ENCODE measurements at places on chromosomes 2 and 18.

GRCh38 chr2:88181511-88181910, 11.4 kb downstream of the THNSL2 start:
- DNase-seq, result no peak

DNA sequence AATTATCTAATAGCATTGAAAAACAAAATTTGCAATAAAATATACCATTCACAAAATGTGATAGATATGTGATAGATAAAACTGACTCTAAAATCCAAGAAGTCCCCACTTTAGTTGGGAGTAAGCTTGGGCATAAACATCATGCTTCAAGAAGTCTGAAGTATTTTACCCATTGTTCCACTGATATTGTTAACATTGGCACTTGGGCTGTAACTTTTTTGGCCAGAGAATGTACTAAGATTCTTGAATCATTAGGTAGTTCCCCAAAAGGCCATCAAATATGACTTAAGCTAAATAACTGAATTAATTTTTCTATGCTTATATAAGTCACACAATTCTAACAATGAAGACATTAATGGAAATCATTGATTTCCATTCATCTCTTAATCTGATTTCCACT, 413.6 kb downstream of the CDH2 start:
- DNase-seq, result no peak

DNA sequence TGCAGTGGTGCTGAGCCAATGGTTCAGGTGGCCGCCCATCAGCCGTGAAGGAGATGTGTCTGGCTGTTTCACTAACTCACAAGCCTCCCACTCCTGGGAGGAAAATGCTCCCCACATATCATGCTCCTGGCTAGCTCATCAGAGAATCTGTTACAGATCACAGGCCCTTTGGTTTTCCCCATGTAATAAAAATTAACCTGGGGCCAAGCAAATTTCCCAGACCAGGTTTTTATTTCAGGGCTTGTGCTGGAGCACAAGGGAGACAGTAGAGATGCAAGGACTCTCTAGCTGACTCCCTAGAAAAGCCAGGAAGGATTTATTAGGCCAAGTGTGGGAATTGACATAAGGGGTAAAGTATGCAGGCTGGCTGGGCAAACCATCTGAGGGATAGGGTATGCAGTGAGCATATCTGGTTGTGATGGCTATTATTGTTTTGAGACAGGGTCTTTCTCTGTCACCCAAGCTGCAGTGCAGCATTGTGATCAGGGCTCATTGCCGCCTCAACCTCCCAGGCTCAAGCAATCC, 40.6 kb upstream of the CCBE1 start:
- no peak for DNase-seq

- DNase-seq, result no peak
These were observed at the start of gene ZNF804A for GRCh38 chr2:184598316-184599053. Gene ZNF804A (plus strand): TSS chr2:184598529. CDS start chr2:184598960, 431 bp downstream.

GRCh38 chr2:206275312-206276055, 1.0 kb downstream of the ZDBF2 start:
- peak; percentile 58 for DNase-seq

DNA sequence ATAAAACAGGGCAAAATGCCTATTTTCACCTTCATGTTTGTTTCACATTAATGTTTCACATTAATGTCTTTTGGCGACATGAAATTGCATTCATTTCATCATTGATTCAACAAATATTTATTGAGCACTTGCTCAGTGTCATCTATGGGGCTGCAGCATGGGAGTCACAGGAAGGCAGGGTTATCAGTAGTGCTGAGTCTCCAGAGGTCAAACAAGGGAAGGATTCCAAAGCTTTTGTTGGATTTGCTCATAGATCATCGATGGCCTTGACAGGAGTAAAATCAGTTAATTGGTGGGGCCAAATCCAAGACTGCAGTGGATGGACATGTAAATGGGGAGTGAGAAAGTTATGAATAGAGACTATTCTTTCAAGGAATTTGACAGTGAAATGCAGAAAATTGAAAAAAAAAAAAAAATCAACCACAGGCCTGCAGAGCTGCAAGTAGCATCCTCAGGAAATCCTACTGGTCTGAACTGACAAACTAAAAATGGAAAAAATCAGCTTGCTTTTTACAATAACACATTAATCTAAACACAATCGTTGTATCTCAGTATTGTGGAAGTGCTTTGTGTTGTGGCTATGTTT, 1290.8 kb downstream of the DPP10 start:
- DNase-seq, result no peak

GRCh38 chr2:217994776-217995274, 8.0 kb downstream of the TNS1 start:
- DNase-seq, result no peak

- no peak for DNase-seq
These were observed 78.5 kb downstream of the ACAA2 start for GRCh38 chr18:49734836-49735235.

DNA sequence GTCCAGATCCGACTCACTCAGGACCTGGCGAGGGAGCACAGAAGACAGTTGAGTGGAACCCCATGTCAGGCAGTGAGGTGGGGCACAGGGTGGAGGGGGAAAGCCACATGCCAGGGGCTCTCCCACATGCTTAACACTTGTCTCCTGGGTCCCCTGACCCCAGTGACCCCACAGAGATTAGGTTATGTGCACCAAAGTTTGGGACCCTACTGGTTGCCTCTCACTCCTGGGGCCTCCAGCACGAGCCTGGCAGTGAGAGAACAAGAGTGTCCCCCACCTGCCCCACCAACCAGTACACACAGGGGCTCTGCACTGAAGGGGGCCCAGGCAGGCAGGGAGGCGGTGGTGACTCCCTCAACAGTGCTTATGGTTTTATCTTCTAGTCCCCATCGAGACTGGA, 58.3 kb downstream of the CIB4 start:
- DNase-seq, result no peak

- no peak for DNase-seq
These were observed 31.6 kb upstream of the PIK3C3 start for GRCh38 chr18:41923446-41923845.

- peak; percentile 47 for DNase-seq
These were observed 42.1 kb upstream of the GALR1 start for GRCh38 chr18:77207540-77207939.

- no peak for DNase-seq
These were observed 39.1 kb downstream of the NFATC1 start for GRCh38 chr18:79434607-79435401.

DNA sequence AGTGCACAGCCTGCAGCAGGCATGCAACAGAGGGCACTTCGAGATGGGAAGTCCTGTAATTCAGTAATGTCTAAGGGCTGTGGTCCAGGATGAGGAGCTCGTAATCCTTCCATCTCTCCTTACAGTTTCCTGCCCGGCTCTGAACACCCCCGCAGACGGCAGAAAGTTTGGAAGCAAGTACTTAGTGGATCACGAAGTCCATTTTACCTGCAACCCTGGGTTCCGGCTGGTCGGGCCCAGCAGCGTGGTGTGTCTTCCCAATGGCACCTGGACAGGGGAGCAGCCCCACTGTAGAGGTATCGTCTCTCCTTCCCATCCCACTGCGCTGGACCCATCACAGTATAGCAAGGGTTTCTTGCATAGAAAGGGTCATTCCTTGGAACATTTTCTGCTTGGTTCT, 26.7 kb downstream of the FBLN7 start:
- DNase-seq, result no peak

DNA sequence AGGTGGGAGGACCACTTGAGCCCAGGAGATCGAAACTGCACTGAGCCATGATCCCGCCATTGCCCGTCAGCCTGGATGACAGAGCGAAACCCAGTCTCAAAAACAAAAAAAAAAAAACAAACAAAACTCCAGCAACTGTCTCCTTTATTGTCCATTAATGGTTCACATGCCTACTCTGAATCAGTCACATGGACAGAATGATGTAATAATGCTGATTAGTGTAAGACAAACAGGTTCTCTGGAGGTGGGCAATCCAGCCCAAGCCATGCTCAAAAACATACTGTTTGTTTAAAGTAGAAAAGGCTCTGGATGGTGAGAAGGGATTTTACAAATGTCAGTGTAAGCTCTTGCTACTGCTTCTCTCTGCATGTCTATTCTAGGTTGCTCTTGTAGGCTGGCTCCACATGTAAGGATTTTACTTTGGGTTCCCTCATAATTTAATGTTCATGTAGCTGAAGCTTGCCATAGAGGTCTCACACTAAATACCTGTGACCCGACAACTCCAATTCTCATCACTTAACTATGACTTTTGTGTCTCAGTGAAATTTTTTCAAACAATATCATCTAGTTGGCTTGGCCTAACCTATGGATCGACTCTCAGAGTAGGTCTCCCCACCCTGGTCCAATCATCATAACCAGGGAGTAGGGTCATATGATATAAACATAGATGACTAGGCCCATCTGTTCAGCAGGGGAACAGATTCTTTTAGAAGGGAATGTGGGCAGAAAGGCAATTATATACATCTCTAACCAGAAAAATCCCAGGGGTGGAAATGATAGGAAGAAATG, 83.9 kb upstream of the SLC39A10 start:
- DNase-seq, result no peak

- DNase-seq, result no peak
These were observed 15.9 kb downstream of the GTF3C3 start for GRCh38 chr2:196783431-196784094.

GRCh38 chr2:28958689-28959088, 22.4 kb upstream of the TOGARAM2 start:
- DNase-seq, result peak; percentile 62

DNA sequence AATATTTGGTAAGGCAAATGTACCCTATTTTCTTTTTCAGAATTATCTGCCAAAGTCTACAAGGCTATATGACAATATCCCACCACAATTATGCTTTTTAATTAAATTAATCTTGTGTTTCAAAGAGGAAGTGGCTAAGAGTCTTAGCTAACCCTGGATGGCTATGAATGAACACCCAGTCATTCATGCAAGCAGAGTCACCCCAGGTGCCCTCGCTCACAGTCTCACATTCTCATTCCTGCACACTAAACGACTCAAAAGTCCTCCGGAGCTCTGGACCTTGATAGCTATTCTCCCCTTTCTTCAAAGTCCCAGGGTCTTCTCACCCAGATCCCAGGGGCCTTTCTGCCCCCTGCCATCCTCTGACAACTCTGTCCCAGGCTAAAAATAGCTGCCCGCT, 42.1 kb upstream of the MRPL19 start:
- no peak for DNase-seq

DNA sequence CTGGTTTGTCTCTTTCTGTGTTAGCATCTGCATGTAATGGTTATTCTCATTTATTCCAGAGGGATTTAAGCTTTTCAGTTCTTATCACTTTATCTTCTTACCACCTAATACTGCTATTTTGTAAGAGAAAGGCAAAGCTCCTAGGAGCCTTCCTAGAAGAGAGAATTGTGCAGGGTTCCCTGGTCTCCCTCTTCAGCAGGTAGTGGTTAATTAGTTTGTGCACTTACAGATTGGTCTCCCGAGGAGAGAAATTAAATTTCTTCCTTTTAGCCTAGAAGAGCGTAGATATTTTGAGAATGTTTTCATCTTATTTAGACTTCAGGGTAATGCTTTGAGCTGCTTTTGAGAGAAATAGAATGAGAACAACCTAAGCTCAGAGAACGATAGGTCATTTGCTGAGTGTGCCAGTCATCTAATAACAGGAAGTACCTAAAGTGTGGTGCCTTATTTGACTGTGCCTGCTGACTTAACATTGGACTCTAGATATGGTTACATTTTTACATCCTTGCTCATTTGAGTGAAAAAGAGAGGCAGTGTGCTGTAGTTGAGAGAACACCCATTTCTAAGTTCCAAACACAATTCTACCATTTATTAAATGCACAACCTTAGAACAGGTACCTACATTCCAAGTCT, 651.4 kb downstream of the STK39 start:
- no peak for DNase-seq

DNA sequence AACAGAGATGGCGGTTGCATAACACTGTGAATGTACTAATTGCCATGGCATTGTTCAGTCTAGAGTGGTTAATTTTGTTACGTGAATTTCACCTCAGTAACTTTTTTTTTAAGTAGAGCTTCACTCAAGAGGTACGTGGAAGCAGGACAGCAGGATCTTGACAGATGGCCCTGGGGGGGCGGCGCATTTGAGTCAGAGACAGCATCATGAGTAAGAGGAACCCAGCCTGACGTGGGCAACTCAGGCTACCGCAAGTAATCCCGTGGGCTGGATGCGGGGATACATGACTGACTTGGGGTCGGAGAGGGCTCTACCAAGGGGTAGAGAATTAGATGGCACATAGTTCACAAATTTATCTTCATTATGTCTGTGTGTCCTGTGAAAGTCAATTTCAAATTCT, 38.1 kb upstream of the DAPL1 start:
- DNase-seq, result no peak

Data from activated CD4-positive, alpha-beta T cell treated with anti-CD3 and anti-CD28 coated beads, Interleukin-2, amount 10 ng/mL, durations not matched to agents 7 days and 5 days (primary cell).